Fibroblast of skin of left quadriceps (primary cell): ENCODE measurements at places on chromosomes 2 and 18.

GRCh38 chr2:68316111-68316510 lies 3.6 kb downstream of the CNRIP1 start:
- DNase-seq = no peak

DNA sequence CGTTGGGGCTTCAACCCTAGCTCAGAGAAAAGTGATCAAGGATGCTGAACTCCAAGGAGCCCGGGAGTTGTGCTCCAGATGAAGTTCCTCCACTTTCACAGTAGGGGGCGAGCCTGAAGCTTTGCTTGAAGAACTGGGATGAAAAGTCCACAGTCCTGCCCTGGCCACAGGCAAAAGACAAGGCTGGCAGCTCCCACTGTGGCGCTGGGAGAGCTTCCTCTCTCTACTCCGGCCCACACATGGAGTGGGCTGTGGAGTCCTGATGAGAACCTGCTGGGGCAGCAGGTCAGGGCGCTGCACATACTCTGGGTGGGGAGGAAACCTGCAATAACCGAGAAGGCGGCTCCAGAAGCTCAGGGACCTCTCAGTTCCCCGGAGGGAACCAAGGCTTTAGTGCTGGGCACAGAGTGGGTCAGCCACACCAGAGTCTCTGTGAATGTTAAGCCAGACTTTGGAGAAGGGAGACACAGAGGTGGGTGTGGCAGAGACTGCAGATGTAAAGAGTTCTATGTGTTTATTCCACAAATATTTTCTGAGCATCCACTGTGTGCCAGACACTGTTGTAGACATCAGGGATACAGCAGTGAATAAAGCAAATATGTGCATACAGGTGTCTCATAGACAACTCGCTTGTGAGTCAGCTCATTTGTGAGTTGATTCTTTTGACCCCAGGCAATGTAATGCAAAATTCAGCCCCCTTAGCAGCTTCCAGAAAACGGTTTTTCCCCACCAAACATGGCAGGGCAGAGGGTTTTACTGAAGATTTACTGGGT lies 48.0 kb upstream of the MRPL33 start:
- DNase-seq = no peak

DNA sequence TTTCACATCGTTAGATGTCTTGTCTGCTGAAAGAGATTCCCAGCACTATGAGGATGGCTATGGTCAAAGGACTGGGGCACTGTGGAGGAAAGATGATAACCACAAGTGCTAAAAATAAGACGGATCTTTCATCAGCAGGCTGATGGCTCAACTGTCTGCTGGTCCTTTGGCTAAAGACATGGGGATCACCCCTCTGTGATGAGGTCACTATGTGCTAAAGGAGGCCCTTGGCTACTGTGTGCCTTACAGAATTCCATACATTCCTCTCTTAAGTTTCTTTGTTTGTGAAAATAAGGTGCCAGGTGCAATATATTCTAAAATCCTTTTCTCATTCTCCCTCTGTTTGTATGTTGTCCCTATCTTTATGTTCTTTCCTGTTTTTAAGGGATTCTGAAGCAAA lies 39.7 kb upstream of the LYPD6 start:
- no peak for DNase-seq

- no peak for DNase-seq
Observed at GRCh38 chr2:199977984-199978415, 22.6 kb downstream of the MAIP1 start.

DNA sequence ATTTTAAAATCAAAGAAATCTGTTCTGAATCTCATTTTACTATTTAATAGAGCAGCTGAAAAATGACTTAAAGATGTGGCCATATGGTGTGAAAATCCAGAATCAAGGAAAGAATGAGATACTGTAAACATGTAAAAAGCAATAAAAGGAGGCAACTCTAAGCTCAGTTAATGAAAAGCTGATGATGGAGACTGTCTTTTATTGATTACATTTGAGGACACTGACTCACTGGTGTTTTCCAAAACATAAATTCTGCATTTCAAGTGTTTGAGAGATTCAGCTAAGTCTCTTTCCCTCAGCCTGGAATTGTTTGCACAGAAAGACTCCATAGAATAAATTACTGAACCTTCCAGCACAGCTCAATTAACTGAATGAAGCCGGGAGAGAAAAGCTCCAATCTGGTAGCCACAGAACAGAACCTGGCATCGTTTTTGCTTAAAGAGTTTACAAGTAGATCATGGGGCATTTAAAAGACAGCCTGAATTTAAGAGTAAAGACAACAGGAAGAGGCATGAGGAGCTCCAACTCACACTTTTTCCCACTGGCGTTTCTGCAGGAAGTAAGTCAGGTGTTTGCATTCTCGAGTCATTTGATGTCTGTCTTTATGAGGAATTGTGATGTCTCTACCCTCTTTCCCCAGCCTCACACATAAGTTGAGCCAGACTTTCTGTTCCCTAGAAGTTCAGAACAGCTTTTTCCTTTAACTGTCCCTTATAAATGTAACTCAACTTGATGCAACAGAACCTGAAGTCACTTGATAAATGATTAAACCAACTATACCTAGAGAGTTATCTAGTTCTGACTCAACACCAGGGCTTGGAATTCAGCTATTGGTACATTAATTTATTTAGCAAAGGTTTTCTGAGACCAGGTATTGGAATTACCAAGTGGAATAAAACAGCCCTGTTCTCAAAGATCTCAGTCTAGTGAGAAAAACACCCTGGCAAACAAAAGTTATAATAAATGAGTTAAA lies 53.3 kb downstream of the FTCDNL1 start:
- DNase-seq = peak; percentile 34

DNA sequence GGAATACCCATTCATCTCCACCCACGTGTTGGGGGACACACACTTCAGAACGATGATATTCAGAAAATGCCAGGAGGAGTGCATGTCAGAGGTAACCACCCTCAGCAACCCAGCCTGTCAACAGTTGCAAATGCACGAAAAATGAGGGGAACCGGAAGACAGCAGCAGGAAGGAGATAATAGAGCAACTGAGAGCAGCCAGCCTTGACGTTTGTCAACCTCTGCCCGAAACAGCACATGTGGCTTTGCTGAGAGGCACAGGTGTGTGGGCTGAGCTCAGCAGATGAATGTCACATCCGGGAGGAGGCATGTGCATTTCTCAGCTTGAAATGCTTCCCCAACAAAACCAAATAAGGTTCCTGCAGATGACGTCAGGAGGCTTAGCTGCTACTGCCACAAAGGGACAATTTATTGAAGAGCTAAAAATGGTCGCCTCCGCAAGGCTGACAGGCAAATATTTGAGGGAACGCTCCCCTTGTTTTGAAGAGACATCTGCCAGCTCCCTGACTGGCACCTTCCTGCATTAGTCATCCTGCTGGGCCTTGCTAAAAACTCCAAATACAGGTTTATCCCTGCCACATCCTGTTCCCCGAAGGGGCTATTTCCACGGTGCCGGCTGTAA lies 419.0 kb downstream of the NBAS start:
- DNase-seq = no peak

GRCh38 chr2:188324067-188324466 lies 32.4 kb downstream of the GULP1 start:
- DNase-seq = no peak

GRCh38 chr2:157805519-157805918 lies 70.6 kb downstream of the ACVR1 start:
- no peak for DNase-seq

DNA sequence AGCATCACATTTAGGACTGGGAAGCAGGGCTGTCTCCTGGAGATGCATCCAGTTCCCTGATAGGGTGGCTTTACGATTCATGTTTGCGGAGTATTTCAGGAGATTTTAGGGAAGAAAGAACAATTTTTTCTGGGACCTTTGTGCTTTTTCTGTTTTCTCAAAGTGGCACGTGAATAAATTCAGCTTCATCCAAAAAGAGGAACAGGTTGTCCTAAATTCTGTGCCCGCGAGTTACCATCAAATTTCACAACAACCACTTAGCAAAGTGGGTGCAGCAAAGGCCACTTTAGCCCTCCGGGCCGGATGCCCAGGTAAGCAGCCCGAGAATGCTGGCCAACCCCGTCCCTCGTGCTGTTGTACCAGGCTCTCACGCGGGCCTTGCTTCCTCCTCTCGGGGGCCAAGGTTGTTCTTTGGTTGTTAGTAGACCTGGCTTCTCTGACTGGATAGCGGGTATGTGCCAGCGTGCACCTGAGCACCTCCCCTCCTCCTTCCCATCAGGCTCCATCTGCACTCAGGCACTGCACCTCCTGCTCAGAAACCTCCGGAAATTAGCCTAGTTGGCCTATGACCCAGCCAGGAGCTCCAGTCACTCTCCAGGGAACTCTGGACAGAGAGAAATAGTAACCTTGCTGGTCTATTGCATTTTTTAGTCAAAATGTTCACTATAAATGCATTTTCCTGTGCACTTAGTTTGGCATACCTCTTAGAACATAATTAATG lies 83.0 kb downstream of the CMPK2 start:
- no peak for DNase-seq

DNA sequence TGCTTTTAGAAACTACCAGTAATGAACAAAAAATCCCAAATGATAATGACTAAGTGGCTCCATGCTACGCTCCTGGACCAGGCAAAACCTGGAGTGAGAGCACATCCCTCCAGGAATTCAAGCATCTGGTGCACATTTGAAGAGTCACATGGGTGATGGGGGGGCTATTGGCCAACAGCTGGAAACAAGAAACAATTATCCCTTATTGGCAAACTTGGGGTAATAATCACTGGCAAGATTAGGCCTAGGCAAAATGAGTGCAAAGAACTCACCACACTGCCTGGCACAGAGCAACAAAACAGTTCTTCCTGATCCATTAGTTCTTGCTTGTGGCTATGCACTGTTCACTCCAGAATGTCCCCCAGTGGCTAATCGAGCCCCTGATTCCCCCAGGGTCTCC lies 66.1 kb downstream of the GYPC start:
- DNase-seq = no peak

DNA sequence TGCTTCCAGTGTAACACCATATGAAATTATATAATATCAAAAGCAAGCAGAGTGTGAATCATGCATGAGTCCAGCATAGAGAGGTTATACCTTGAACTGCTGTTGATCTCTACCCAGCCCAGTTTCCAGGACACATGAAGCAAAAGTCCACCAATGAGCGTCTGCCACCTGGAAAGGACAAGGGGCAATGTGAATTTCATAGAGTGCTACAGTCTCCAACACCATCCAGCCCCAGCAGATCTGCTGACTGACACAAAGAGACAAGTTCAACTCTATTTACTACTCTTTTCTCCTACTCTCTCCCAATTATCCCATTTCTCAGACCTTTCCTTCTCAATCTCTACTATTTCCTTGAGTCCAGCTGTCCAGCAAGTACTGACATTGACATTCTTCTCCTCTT lies 31.8 kb upstream of the RIOK3 start:
- no peak for DNase-seq

DNA sequence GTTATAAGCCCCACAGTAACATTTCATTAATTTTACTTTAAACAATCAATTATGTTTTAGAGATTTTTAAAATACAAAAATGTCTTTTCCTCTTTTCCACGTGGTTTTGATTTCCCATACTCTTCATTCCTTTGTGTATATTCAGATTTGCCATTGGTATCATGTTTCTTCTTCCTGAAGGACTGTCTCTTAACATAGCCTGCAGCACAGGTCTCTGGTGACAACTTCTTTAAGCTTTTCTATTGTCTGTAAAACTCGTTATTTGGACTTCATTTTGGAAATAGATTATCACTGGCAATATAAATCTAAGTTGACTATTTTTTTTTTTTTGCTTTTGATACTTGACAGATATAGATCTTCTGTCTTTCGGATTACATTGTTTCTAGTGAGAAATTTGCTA lies 115.2 kb upstream of the KLHL29 start:
- no peak for DNase-seq

DNA sequence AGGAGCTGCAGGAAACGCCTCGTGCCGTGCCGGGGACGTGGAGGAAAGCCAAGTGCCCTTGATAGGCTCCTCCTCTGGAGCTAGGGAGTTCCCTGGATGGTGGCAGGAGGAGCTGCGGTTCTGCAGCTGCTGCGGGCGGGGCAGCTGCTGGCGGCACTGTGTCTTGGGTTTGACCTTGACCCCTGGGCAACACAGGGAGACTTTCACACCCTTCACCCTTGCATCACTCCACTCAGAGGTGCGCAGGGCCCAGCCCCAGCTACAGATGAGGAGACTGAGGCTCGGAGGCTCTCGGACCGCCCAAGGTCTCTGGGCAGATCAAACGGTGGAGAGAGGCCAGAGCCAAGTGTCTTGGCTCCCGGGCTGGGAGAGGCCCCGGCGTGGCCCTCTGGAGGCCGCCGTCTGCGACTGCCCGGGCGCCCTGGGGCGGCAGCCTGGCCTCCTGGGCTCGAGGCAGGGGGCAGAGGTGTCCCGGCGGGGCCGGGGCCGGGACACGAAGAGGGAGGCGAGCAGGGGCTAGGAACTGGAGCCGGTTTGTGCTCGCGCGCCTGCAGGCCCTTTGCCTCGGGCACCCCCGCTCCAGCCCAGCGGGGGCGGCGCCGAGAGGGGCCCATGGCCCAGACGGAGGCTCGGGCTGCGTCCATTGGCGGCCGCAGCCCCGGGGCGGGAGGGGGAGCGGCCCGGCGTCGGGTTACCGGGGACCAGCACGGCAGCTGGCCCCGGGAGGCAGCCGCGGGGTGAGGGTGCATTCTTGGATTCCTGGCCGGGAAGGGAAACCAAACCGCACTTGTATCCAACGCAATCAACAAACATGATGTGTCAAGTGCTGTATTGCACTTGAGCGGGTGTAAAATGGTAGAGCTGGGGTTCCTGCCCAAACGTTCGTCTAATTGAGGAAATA lies 129.6 kb upstream of the SLC1A4 start:
- DNase-seq = peak; percentile 82

GRCh38 chr2:176115883-176116813 lies at the start of gene HOXD10:
HOXD10 (plus strand) TSS chr2:176116778; CDS start chr2:176116834, 56 bp downstream.
- no peak for DNase-seq

DNA sequence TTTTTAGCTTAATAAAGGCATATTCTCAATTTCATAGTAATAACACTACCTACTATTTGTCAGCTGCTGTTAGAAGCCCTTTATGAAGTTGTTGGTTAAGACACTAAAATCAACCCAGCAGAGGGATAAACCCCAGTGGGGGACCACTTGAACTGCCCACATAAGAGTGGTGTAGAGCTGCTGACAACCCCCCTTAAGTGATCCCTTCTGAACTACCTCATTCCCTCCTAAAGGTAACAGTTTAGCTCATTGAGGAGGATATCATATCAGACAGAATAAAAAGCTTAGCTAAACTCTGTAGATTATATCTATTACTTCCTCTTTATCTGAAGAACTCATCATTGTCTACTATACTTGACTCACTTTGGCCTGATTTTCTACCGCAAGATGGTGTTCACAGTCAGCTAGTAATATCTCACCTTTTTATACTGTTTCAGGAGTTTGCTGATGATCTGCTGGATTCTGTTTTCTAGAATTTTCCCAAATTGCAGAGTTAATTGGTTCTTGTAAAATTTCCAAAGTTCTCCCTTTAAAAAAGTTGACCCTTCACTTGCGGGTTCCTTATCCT lies 16.2 kb downstream of the GALM start:
- no peak for DNase-seq

DNA sequence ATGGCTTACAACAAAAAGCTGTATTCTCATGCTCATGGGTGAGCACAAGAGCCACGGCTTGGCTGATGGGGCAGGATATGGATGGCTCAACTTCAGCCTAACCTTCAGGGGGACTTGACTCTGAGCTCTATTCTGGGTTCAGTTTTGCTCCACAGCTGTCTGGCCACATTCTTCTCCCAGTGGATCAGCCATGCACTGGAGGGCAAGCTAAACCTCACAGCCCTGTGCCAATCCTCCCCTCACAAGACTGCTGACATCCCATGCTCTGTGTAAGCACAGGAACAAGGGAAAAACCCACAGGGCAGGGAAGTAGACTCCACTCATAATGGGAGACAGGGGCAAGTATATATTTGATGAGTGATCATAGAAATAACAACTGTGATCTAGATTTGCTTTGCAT lies 35.6 kb downstream of the COPS8 start:
- DNase-seq = no peak

- no peak for DNase-seq
Observed at GRCh38 chr18:75204732-75205513, 4.0 kb downstream of the PTGR3 start.
